ENCODE measurements at places on chromosomes 3 and 15.

DNA sequence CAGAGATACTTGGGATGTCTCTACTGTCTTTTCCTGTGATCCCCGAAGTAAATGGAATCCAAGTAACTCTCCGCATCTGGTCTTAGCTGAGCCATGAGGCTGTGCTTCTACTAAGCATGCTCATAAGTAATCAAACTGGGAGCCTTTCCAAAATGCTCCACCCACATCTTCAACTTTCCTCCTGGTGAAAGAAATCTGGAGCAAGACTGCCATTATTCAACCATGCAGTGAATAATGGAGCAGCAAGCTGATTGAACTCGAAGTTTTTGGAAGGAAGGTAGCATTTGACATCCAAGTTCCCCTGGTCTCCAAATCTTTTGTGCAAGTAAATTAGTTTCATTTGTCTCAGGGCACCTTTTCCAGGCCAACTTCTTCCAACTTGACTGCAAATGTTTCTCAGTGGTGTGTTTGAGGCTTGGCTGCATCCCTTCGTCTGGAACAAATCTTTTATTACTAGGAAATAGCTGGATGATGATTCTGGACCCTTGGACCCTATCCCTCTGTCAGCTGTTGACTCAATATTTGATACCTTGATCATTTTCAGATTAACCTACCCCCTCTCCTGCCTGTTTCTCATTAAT, 19.4 kb downstream of the GXYLT2 start:
- no peak for DNase-seq

- no peak for DNase-seq
Measured at GRCh38 chr3:139441656-139442055, 34.7 kb downstream of the RBP2 start.

DNA sequence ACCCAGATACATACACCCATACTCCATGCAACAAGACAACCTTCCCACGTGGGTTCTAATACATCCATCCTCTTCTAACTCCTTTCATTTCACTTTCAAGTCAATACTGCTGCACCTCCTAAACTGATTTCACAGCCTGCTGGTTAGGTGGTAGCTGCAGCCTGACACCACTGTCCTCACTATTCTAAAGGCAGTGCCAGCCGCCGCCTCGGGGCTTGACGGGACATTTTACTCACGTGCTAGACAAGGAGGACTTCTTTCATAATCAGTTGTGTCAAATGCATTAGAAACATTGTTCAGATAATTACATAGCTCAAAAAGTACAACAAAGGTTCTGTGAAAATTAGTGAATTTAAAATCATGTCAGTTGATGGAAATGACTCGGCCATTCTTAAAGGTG, 6.3 kb downstream of the UROC1 start:
- DNase-seq: no peak

DNA sequence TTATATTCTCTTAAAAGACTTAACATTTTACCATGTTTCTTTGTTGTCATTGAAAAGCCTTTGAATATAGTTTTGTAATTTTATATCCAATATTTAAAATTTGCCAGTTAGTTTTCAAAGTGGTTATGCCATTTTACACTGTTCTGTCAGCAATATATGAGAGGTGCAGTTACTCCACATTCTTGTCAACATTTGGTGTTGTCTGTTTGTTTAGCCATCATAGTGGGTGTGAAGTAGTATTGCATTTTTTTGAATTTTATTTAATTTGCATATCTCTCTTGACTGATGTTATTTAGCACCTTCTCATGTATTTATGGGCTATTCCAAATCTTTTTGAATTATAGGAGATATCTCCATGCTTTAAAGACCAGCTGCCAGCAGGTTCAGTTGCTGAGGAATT, 40.4 kb downstream of the LRRC28 start:
- DNase-seq: no peak

DNA sequence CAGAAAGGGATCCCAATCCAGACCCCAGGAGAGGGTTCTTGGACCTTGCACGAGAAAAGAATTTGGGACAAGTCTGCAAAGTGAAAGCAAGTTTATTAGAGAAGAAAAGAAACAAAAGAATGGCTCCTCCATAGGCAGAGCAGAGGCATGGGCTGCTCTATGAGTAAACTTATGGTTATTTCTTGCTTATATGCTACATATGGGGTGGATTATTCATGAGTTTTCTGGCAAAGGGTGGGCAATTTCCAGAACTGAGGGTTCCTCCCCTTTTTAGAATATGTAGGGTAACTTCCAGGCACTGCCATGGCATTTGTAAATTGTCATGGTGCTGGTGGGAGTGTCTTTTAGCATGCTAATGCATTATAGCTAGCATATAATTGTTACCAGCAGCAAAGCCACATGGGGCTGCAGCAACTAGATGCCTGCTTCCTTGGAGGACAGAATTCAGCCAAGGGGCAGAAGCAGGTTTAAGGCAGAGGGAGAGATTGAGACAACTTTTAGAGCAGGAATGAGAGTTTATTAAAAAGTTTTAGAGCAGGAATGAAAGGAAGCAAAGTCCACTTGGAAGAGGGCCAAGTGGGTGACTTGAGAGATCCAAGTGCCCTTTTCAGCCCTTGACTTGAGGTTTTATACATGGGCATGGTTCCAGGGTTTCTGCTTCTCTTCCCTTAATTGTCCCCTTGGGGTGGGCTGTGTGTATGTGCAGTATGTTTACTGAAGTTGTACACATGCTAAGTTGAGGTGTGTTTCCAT, 41.3 kb downstream of the METTL6 start:
- no peak for DNase-seq

All from cerebellum (tissue), 4 donors.